Small intestine (tissue), 16 donors: ENCODE measurements at places on chromosomes 5 and 9. TPM values are rescaled to one million over a fixed set of nuclear protein-coding genes. Genes with fewer than 3 reads are reported as not detected.

SPINK7 gene
- polyA plus RNA-seq, result not detected

DNA sequence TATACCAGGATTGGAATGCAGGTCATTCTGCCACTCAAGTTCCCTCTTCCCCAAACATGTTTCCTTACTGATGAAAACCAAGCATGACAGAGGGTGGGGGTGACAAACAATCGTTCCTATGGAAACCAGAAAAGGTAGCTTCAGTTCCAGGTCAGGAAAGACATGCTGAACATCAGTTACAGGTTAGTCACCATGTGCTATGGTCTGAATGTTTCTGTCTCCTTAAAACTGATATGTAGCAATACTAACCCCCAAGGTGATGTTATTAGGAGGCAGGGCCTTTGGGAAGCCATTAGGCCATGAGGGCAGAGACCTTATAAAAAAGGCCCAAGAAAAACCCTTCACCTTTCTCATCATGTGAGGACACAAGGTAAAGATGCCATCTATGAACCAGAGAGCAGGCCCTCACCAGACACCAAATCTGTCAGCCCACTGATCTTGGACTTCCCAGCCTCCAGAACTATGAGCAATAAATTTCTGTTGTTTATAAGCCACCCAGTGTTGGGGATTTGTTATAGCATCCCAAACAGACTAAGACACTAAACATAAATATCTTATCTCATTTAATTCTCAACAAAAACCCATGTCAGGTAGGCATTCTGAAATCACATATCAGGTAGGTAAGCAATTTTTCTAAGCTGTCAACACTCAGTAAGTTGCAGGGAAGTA is 15.7 kb upstream of the SH3RF2 start:
- H3K27ac ChIP-seq, result no peak overlapping the region
- no peak overlapping the region for H3K4me3 ChIP-seq
- no peaks in the 10 kb centered on the region for H3K4me1 ChIP-seq
- no peaks in the 10 kb centered on the region for H3K36me3 ChIP-seq
- H3K27me3 ChIP-seq, result no peaks in the 10 kb centered on the region

- H3K4me3 ChIP-seq, result no peak overlapping the region
- no peaks in the 10 kb centered on the region for H3K27me3 ChIP-seq
- DNase-seq, result no peak
- H3K36me3 ChIP-seq, result peaks cover 2% of the 10 kb centered on the region
- H3K27ac ChIP-seq, result no peak overlapping the region
- no peaks in the 10 kb centered on the region for H3K4me1 ChIP-seq
These were observed 335.9 kb downstream of the SEMA5A start for GRCh38 chr5:9209846-9210492.

NSA2 gene
- 177 TPM for polyA plus RNA-seq

NTNG2 gene
- polyA plus RNA-seq, result 0.33 TPM

- peaks cover 3% of the 10 kb centered on the region for H3K36me3 ChIP-seq
- no peak overlapping the region for H3K27ac ChIP-seq
- H3K4me3 ChIP-seq, result no peak overlapping the region
- no peaks in the 10 kb centered on the region for H3K27me3 ChIP-seq
- DNase-seq, result peak; percentile 16
- H3K4me1 ChIP-seq, result no peaks in the 10 kb centered on the region
These were observed 142.8 kb downstream of the DCP2 start for GRCh38 chr5:113119246-113119924.
